ENCODE measurements at places on chromosomes 7 and 10.

DNA sequence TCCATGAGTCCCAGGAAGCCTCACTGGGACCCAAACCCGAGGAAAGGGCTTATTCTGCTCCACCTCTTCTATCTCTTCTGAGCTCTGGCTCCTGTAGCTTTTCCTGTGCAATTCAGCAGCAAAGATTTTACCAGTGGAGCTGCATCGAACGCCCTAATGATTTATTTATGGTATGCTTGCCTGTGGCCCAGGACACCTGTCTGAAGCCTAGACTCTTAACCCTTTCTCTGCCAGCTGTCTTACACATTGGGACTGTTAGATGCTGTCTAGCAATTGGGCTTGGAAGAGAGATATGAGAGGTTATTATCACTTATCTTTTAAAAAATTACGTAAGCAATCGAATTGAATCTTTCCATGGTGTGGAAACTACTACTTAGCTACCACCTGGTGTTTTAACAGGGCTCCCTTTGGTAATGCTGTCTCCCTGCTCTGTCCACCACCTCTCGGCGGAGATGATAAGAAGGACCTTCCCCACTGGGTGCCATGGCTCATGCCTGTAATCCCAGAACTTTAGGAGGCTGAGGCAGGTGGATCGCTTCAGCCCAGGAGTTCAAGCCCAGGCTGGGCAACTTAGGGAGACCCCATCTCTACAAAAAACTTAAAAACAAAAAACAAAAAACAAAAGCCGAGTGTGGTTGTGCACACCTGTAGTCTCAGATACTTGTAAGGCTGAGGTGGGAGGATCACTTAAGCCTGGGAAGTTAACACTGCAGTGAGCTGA lies 8.8 kb downstream of the ACSL5 start:
- peaks cover 5% of the 10 kb centered on the region for H3K36me3 ChIP-seq
- no peak for DNase-seq
- no peaks in the 10 kb centered on the region for H3K27me3 ChIP-seq
- no peak overlapping the region for H3K27ac ChIP-seq

DNA sequence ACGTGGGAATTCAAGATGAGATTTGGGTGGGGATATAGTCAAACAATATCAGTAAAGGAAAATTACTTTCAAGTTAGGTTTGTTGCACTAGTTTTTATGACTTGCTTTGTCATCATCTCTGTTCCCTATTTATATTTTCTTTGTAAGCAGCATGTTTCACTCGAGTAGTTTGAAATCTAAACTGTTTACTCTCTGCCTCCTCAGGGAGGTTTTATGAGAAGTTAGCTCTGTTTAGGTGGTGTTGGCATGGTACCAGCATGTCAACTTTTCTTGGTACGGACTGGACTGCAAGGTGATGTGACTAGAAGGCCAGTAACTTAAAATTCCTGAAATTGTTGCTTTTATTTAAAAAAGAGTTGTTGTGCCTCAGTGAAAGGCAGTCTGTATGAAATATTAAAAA lies 59.2 kb upstream of the MTPN start:
- H3K4me3 ChIP-seq = no peak overlapping the region
- no peaks in the 10 kb centered on the region for H3K36me3 ChIP-seq
- H3K27me3 ChIP-seq = peaks cover 3% of the 10 kb centered on the region
- DNase-seq = no peak
- no peak overlapping the region for H3K27ac ChIP-seq

DNA sequence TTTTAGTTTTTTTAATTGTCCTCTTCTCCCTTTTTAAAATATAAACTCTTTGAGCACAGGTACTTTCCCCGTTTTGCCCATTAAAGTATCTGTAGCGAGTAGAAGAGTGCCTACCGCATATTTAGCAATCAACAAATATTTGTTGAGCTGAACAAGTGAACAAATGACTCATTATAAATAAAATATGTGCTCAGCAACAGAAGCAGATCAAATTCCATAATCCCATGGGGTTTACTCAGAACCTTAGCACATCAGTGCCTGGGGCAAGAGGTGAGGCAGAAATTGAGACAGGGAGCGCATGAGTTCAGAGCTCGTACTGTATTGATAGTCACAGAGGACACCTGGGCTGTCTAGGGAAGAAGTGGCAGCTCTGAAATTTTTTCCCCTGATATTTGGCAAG lies 161.0 kb downstream of the SEM1 start:
- H3K36me3 ChIP-seq = no peaks in the 10 kb centered on the region
- H3K27me3 ChIP-seq = no peaks in the 10 kb centered on the region
- no peak overlapping the region for H3K27ac ChIP-seq
- H3K4me3 ChIP-seq = no peak overlapping the region
- no peaks in the 10 kb centered on the region for H3K4me1 ChIP-seq

GRCh38 chr7:158394936-158395335 lies 192.7 kb downstream of the PTPRN2 start:
- no peak overlapping the region for H3K27ac ChIP-seq
- no peaks in the 10 kb centered on the region for H3K36me3 ChIP-seq
- peaks cover 4% of the 10 kb centered on the region for H3K27me3 ChIP-seq
- no peak for DNase-seq

DNA sequence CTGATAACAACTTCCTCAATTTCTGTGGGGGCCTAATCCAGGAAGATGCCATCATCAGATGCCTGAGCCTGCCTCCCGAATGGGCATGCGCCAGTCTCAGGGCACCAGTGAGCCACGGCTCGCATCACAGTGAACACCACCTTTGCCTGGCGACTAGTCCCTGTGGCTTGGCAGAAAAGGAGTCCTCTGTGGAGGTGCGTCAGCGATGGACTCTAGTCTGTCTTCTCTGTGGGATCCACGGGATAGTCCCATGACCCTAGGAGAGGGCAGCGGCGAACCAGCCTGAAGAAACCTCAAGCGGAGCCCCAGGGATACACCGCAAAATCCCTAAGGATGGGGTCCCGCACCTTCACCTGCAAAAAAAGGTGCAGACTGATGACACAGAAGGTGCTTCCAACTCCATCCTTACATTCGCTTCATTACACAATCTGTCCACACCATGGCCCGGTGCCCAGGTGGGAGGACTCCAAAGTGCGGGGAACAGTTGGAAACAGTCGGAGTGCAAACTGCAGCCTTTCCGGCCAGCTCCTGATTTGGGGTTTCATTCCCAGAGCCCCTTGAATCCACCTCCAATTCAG lies 35.1 kb upstream of the ZNF273 start:
- no peaks in the 10 kb centered on the region for H3K36me3 ChIP-seq
- peak overlapping the region; percentile 52 for H3K27ac ChIP-seq
- no peak overlapping the region for H3K4me3 ChIP-seq
- no peak for DNase-seq
- no peaks in the 10 kb centered on the region for H3K4me1 ChIP-seq

DNA sequence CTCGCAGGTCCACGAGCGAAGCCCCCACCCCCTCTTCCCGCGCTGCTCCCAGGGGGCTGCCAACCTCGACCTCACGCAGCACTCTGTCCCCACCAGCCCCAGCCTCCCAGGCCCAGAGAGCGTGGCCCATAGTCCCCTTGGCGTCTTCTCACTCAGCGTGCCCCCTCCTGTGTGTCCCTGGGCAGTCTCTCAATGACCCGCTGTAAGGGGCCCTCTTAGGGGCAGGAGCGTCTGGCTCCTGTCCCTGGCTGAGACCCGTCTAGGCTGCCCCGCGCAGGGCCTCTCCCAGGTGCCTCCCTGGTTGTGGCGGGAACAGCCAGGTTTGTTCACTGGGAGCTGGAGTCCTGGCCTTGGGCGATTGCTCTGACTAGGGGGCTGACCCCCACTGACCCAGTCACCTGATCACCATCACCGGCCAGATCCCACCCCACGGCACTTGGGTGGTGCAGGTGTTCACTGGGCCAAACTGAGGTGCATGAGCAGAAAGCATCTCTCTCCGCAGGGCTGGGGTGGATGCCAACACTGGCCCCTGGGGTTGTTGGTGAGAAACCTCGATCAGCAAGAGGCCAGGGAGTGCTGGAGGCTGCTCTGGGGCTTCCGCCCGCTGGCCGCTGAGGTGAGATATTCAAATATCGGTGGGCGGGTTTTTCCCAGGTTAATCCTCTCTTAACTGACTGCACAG lies 12.6 kb upstream of the WDFY4 start:
- peak overlapping the region; percentile 79 for H3K4me3 ChIP-seq
- H3K36me3 ChIP-seq = no peaks in the 10 kb centered on the region
- no peaks in the 10 kb centered on the region for H3K27me3 ChIP-seq
- peak; percentile 76 for DNase-seq
- peaks cover 60% of the 10 kb centered on the region for H3K4me1 ChIP-seq
- peak overlapping the region; percentile 100 for H3K27ac ChIP-seq

DNA sequence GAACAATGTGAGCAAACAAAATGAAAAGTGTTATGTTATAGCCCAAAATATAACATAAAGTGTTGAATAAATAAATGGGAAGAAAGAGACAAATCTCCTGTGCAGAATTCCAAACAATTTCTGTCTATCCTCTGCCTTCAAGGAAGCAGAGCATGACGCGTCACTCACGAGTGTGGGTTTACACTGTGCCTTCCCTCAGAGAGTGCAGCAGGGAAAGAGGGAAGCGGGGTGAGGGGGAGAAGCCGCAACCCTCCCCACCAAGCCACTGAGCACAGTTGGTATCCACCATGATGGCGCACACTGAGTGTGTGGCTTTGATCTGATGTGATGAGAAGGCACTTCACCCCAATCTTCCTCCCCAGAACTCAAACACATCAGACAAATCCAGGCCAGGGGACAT lies 74.8 kb downstream of the PTPRN2 start:
- DNase-seq = no peak
- H3K36me3 ChIP-seq = peaks cover 33% of the 10 kb centered on the region
- no peak overlapping the region for H3K27ac ChIP-seq

DNA sequence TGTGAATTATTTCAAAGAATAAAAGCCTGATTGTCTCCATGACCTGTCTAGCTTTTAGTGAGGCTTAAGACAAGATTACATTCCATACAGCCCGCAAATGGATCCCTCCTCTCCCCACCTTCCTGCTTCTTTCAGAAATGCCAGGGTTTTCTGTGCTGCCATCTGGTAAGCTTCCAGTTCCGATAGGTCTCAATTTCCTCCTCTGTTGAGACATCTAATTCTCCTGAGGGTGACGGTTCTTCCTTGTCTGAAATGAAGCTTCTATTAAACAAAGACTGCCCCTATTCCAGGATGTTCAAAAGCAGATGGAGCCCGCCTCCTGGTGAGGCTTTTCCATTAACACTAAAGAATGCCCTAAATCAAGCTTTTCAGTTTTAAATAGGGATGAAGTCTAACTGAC lies 295.6 kb downstream of the PTPRN2 start:
- no peak overlapping the region for H3K4me3 ChIP-seq
- H3K27me3 ChIP-seq = no peaks in the 10 kb centered on the region
- H3K36me3 ChIP-seq = no peaks in the 10 kb centered on the region
- H3K27ac ChIP-seq = no peak overlapping the region
- no peak for DNase-seq

DNA sequence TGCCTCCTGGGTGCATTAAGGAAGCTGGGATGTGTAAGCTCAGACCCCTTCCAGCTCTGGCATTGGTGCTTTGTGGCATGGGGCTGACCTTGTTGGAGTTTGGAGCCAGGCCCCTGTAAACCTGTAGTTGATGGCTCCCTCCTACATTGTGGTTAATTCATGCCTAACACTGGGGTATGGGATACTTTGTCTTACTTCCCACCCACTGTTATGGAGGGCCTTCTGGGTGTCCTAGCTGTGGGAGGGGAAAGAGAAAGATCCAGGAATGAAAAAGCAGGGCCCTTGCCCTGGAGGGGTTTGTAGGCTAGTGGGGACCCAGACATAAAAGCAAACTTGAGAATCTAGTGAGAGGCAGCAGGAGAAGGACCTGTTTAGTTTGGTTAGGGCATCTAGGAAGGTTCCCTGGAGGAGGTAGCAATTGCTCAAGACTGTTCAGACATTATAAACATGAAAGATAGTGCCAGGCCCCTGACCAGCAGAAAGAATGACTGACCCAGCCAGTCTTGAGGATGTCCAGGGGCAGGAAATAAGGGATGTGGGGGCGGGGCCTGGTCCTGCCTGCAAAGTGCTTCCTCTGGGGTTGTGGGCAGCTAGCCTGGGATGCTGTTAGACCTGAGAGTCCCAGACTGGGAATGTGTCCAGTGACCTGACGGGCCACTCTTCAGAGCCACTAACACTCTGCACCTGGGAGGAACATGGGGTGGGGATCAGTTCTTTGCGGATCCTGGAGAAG lies 6.6 kb downstream of the ADAMTS14 start:
- no peak for DNase-seq
- H3K27ac ChIP-seq = no peak overlapping the region
- H3K36me3 ChIP-seq = no peaks in the 10 kb centered on the region
- peaks cover 10% of the 10 kb centered on the region for H3K4me1 ChIP-seq
- peaks cover 9% of the 10 kb centered on the region for H3K27me3 ChIP-seq
- H3K4me3 ChIP-seq = no peak overlapping the region

DNA sequence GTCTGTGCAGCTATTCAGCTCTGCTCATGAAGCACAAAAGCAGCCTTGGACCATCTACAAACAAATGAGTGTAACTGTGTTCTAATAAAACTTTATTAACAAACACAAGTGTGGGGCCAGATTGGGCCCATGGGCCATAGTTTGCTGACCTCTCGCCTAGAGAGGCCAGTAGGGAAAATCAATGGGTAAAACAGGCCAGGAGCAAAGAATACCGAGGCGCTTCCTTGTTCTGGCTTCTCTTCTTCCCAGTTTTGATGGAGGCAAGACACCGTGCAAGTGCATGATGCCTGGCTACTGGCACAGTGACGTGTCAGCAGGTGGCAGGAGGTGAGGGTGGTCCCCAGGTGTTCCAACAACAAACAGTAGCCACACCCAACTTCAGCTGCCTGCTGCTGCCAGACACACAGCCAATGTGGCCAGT lies 94.3 kb upstream of the SDK1 start:
- no peaks in the 10 kb centered on the region for H3K27me3 ChIP-seq
- no peak for DNase-seq
- H3K27ac ChIP-seq = no peak overlapping the region
- peak overlapping the region; percentile 31 for H3K4me3 ChIP-seq
- H3K36me3 ChIP-seq = no peaks in the 10 kb centered on the region

- DNase-seq = no peak
- peaks cover 6% of the 10 kb centered on the region for H3K27me3 ChIP-seq
- H3K4me3 ChIP-seq = no peak overlapping the region
- H3K4me1 ChIP-seq = peaks cover 4% of the 10 kb centered on the region
- H3K36me3 ChIP-seq = no peaks in the 10 kb centered on the region
- H3K27ac ChIP-seq = no peak overlapping the region
These were observed 41.8 kb downstream of the CNNM1 start for GRCh38 chr10:99370993-99371392.

- H3K36me3 ChIP-seq = peaks cover 11% of the 10 kb centered on the region
- peaks cover 45% of the 10 kb centered on the region for H3K4me1 ChIP-seq
- DNase-seq = no peak
- H3K4me3 ChIP-seq = peak overlapping the region; percentile 25
These were observed 8.9 kb downstream of the NT5C3A start for GRCh38 chr7:33053721-33054120.

- H3K27me3 ChIP-seq = peaks cover 32% of the 10 kb centered on the region
- H3K27ac ChIP-seq = peak overlapping the region; percentile 32
- H3K4me3 ChIP-seq = no peak overlapping the region
- peaks cover 9% of the 10 kb centered on the region for H3K36me3 ChIP-seq
These were observed 371.6 kb downstream of the RPS24 start for GRCh38 chr10:78405231-78405630.

Data from naive B cell (primary cell).